Left colon (tissue), 2 donors: ENCODE measurements at places on chromosomes 4 and X.

DNA sequence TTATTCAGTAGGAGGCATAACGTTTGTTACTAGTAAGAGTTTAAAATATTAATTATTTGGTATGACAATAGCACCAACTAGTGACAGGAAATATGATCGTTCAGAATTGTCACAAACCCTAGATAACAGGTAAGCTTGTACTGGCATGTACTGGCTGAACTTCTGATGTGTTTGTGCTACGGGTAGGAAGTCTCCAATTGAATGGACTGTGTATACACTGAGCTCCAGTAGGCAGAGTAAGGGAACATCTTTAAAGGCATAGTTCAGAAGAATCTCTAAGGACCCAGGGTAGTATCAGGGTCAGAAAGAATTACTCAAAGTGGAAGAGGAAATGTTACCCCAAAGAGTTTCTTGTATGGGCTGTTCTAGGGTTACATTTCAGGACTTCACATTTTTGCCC is 230.4 kb downstream of the EDA2R start:
- DNase-seq = no peak

GRCh38 chrX:102892103-102892502 is 45.0 kb upstream of the RAB40AL start:
- DNase-seq = no peak

DNA sequence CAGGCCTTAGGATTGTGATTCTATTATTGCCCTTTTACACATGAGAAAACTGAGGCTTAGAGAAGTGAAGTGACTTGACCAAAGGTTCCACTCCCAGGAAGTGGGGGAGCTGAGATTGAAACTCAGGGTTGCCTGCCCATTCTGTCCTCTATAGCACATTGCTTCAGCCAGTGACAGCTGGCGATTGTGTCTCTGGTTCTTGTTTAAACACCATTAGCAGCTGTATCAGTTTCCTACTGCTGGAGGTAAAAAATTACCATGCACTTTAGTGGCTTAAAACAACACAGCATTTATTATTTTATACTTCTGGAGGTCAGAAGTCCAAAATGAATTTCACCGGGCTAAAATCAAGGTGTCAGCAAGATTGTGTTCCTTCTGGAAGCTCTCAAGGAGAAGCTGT is 205.8 kb upstream of the MAMLD1 start:
- DNase-seq = no peak

GRCh38 chrX:53483838-53484405 is 49.8 kb upstream of the HSD17B10 start:
- DNase-seq = no peak

- DNase-seq = no peak
Observed at GRCh38 chr4:788636-789297, 37.2 kb downstream of the CPLX1 start.

- no peak for DNase-seq
Observed at GRCh38 chr4:128362760-128363159, 75.1 kb upstream of the PGRMC2 start.

GRCh38 chr4:76677571-76678326 is 220.2 kb downstream of the SOWAHB start:
- DNase-seq = no peak

DNA sequence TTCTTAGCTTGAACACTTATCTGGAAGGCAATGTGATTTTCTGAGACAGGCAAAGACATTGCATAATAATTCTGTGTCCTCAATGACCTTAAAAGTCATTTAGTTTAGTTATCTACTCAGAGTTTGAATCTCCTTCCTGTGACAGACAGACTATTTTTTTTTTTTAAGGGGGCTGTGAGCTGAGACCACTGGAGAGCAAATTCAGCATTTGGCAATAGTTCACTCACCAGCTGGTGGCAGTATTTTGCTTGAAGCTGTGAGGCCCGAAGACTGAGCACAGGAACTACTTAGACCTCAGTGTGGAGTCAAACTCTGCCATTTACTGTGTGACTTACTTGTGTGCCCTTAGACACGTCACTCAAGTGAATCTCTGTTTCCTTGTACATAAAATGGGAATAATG is 22.9 kb upstream of the CPE start:
- DNase-seq = no peak

- no peak for DNase-seq
Observed at GRCh38 chr4:41214825-41215146, 444 bp upstream of the APBB2 start.

- no peak for DNase-seq
Observed at GRCh38 chr4:41122775-41123174, 91.6 kb downstream of the APBB2 start.

- no peak for DNase-seq
Observed at GRCh38 chr4:25888781-25889180, 25.2 kb upstream of the SMIM20 start.

GRCh38 chrX:27882695-27883094 is 74.9 kb downstream of the MAGEB10 start:
- DNase-seq = no peak

GRCh38 chr4:106690487-106690886 is 321.9 kb upstream of the GIMD1 start:
- DNase-seq = no peak

DNA sequence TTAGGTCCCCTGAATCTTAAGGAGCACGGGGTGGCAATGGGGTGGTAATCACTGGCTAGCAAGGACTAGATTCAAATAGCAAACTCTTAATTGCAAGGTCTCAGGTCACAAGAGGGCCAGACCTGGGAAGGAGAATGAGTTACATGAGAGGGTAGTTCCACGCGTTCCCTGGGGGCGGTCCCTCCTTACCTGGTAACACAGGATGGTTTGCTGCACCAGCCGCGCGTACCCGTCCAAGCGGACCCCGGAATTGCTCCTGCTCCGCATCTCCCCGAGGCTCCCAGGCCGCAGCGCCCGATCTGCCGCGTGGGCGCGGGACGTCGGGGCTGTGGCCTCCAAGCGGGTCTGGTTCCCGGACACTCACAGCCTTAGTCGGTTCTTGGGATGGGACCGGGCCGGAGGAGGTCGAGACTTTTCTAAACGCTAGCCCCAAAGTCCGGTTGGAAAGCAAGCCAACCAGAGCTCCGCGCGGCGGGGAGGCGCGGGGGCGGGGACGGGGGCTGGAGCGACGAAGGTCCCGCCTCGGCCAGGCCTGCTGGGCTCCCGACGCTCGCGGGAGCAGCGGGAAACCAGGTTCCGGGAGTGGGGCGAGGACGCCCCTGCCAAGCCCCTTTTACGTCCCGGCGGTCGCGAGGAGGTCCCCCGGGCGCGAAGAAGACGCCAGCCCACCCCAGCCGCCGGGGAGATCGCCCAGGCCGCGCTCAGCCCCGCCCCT is at the start of gene PHKA2:
Gene PHKA2 (minus strand): TSS at position 449 of the 715 bp plus-strand sequence. CDS start 182 bp downstream, at position 267.
- peak; percentile 50 for DNase-seq

DNA sequence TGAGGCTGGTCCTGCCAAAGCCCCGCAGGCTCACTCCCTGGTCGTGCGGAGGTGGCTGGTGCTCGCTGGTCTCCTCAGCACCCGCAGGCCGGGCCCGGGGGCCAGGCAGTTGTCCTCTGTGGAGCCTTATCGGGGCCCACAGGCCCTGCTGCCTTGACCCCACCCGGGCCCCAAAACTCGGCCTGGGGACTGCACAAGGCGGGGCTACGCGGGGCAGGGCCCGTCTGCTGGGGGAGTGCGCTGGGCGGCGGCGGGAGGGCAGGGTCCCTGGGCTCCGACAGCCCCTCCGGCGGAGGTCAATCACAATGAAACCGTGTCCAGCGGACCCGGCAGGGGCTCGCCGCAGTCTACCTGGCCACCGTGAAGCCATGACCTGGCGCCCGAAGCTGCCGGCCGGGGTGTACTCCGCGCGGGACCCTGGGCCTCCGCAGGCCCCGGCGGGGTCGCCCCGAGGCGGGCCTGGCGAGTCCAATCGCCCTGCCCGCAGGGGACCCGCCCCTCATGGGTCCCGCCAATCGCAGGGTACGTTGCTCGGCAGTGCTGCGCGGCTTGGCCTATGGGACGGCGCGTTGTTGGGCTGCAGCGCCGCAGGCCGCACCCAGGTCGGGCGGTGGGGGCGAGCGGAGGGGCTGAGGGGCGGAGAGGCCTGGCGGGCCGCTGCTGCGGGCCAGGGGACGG is at the start of gene ADD1:
Gene ADD1 (plus strand): TSS at position 582 of the 678 bp plus-strand sequence. CDS start 32,072 bp downstream, outside the sequence.
- DNase-seq = peak; percentile 90

- DNase-seq = no peak
Observed at GRCh38 chr4:81519856-81520255, 48.1 kb upstream of the RASGEF1B start.

- no peak for DNase-seq
Observed at GRCh38 chr4:168699224-168699878, 202.5 kb downstream of the PALLD start.

- no peak for DNase-seq
Observed at GRCh38 chr4:81412946-81413495, 58.7 kb downstream of the RASGEF1B start.

GRCh38 chr4:121278811-121279368 is 101.9 kb downstream of the QRFPR start:
- DNase-seq = no peak

DNA sequence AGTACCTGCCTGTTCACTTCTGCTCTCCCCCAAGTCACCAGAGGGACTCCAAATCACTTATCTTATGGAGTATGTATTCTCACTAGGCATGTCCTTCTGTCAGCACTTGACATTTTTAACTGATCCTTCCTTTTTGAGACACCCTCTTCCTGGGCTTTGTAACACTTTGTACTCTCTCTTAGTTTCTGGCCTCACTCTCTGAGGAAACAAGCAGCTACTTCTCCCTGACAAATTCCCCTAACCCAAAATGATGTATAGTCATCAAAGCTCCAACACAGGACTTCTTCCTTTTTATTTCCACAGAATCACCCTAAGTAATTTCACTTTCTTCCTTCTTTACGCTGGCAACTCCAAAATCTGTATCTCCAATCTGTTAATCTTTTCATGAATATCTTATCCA is 101.8 kb downstream of the ARAP2 start:
- DNase-seq = no peak

DNA sequence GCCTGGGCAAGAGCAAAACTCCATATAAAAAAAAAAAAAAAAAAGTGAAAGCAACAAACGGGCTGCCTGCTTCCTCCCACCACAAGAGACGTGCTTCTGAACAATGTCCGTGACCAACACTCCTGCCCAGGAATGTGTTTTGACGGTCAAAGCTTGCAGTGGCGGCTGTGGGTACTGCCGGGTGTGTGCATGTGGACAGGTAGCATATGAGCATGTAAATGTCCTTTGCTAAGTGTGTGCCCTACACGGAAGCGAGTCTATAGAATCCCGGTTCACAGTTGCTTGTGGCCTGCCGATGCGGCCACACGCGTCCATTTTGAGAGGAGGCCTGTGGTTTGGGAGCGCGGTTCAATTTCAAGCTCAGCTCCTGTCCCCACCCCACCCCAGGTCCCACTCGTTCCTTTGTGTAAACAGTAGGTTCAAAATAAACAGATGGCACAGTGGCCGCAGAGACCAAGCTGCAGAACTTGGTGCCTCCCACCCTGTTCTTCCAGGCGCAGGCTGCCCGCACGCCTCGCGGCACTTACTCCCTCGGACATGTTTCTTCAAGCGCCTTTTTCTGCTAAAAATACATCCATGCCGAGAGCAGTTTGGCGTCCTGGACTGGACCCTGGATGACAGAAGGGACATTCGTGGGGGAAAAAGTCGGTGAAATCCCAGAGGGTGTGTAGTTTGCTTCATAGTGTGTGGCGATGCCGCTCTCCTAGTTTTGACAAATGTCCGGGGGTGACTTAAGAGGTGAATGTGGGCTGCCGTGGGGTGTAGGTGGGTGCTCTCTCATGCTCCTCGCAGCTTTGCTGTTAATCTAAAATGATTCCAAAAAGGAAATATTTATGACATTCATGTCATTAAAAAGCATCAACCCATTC is 11.5 kb upstream of the NKX1-1 start:
- no peak for DNase-seq

- no peak for DNase-seq
Observed at GRCh38 chrX:120238933-120239332, 11.7 kb upstream of the ZBTB33 start.

DNA sequence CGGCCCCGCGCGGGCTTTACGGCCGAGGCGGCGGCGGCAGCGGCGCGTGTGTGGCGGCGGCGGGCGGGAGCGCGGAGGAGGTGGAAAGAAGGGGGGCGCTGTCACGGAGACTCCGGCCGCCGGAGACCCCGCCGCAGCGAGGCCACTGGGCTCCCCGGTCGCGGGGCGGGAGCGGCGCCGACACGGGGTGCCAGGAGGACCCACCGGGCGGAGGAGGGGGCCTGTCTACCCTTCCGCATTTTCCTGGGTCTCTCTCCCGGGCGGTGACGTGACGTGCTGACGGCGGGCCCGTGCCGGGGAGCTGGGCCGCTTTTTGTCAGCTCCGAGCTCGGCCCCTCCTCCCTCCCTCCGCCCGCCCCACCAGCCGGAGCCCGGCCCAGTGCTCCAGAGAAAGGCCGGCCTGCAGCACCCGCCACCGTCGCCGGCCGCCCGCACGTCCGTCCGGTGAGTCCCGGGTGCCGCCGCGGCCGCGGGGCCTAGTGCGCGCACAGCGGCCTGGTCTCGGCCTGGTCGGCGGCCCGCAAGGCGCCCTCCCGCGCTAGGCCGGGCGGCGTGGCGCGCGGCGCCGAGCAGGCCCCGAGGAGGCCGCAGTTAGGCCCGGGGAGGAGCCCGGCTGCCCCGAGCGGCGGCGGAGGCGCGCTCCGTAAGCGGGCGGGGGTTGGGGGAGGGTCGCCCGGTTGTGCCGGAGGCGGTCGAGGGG is at the start of gene ZFX:
Gene ZFX (plus strand): TSS at position 379 of the 700 bp plus-strand sequence. CDS start 23,014 bp downstream, outside the sequence.
- DNase-seq = peak; percentile 81

DNA sequence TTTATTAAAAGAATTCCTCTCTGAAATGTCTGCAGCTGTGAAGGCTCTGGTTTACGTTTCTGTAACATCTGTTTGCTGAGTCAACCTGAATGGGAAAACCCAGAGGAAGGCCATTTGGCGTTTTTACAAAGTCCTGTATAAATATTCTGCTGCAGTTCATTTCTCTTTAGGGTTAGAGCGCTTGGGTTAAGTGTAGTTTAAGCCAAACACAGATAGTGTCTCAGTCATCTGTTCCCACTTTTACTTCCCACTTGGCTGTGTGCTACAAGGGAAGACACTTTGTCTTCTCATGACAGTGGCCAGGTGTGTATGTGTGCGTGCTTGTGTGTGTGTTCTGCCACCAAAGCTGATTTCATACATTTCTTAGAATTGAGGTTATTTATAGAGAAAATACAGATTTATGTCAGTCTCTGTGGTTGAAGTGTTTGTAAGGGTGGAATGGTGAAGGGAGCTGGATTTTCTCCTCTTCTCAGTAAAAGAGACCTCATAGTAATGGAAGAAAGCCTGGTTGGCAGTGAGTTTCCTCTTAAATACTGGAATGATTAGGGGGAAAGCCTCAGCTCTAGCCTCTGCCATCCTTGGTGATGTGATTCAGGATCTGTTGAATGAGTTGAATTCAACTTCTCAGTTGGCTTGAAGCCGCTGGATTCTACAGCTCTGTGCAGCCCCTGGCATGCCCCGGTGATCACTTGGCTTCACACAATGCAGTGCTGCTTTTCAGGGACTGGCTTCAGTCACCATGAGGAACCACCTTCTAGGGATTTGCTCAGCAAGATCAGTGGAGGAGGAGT is 50.6 kb downstream of the JADE1 start:
- no peak for DNase-seq

- DNase-seq = no peak
Observed at GRCh38 chrX:147875866-147876596, 35.7 kb upstream of the FMR1 start.

GRCh38 chrX:12315526-12315925 is 177.3 kb downstream of the FRMPD4 start:
- DNase-seq = no peak

- no peak for DNase-seq
Observed at GRCh38 chr4:139749338-139749737, 83.7 kb downstream of the MGST2 start.
